Natural killer cell (primary cell): ENCODE measurements at places on chromosomes 16 and 17.

- DNase-seq, result no peak
Measured at GRCh38 chr17:28252436-28252835, 66.6 kb upstream of the TMEM97 start.

- DNase-seq, result peak; percentile 37
Measured at GRCh38 chr17:65022751-65023700, 33.5 kb downstream of the GNA13 start.

DNA sequence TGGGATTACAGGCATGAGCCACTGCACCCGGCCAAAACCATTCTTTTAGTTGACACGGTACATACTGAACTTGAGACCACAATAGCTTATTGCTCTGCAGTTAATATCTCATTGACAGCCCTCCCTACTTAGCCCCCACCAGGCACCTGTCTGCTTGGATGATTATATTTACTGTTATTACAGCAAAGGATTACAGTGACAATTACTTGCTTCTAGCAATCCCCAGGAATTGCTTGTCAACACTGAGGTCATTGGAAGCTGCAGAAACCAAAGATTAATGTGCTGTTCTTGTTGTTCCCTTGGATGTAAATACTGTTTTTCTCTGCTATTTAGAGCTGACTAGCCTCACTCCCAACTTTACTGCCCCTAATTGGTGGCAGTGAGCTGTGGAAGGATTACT is 211.2 kb downstream of the LGALS9B start:
- DNase-seq, result no peak

DNA sequence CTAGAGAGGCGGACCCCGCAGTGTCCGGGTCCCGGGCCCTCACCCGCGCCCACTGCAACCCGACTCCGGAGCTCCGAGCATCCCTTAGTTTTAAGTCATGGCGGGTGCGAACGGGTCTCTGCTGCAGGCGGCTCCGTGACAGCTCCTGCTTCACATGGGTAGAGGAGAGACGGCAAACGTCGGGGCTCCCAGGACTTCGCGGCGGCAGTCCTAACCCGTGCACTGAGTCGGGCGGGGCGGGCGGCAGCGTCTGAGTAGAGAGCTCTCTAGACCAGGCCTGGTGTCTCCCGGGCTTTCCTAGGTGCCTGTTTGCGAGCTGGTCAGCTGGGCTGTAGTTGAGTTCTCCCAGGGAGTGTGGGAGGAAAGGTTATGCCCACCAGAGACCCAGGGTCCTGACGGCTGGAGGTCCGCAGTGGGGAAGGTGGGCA is 345 bp downstream of the TSC2 start:
- no peak for DNase-seq

DNA sequence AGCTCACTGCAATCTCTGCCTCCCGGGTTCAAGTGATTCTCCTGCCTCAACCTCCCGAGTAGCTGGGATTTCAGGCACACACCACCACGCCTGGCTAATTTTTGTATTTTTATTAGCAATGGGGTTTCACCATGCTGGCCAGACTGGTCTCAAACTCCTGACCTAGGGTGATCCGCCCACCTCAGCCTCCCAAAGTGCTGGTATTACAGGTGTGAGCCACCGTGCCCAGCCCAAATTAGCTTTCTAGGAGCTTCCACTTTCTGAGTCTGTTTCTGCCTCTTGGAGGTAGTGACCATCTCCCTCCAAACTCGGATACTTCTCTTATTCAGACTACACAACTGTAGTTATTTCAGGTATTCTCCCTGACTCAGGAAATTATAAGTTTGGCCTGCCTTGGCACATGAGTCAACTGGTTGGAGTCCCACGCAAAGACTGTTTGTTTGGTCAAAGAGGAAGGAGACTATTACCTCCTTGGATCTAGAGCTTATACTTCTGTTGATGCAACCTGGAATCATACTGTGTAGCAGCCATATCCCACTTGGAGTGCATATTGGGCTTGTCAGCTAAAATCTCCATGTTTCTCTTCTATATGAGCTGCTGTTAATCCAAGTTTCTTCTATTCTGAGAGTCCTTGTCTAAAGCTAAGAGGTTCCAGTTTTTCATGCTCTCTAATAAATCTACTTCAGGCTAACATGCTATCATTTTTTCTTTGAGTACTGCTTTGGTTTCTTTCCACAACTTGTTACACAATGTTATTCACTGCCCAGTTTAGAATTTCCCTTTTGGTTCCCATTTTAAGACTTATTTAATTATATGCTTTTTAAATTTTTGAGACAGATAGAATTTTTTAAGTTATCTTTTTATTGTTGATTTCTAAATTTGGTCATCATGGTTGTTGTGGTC is 7.5 kb downstream of the IL4R start:
- no peak for DNase-seq

- DNase-seq, result no peak
Measured at GRCh38 chr17:40796846-40797245, 2.9 kb downstream of the KRT28 start.

DNA sequence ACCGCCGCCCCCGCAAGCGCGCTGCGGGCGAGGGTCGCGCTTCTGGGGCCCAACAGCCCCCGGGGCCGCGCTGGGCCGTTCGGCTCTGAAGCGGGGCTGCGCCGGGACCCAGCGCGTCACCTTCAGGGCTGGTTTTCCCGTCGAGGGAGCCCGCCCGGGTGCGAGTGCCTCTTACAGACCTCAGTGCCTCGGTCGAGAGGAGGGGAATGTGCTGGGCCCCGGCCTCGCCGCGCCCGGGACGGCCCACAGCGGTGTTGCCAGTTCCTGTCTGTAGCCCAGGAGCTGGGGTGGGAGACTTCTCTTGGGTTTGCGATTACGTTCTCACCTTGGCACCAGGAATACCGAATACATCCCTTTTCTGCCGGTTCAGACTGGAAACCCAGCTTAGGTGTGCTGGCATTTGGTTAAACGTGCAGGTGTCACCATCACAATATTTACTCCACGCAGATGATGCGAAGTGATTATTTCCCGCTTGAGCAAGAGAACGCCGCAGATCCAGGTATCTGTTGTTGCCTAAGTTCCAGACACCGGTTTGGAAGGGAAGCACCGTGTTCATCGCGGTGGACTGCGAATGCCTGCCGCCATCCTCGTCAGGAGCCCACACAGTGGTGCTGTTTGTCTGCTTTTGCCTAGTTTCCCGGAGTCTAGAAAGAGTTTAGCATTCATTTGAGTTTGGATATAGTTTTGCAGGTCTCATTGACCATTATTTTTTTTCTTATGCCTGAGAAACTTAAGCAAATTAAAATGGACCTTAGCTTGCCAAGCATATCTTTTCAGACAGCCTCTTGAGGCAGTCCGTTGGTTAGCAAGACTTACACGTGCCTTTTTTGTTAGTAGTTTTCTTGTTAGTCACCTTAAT is 914 bp downstream of the MAP1LC3B start:
- peak; percentile 31 for DNase-seq

GRCh38 chr17:82351254-82351712 is 7.8 kb upstream of the TEX19 start:
- no peak for DNase-seq
